ENCODE measurements at places on chromosomes 6 and 20.

- no peak for DNase-seq
Measured at GRCh38 chr6:79902046-79902445, 45.3 kb downstream of the ELOVL4 start.

GRCh38 chr6:122401104-122401503 lies 1.7 kb downstream of the HSF2 start:
- DNase-seq, result no peak

- DNase-seq, result no peak
Measured at GRCh38 chr20:5864873-5865587, 85.3 kb downstream of the TRMT6 start.

DNA sequence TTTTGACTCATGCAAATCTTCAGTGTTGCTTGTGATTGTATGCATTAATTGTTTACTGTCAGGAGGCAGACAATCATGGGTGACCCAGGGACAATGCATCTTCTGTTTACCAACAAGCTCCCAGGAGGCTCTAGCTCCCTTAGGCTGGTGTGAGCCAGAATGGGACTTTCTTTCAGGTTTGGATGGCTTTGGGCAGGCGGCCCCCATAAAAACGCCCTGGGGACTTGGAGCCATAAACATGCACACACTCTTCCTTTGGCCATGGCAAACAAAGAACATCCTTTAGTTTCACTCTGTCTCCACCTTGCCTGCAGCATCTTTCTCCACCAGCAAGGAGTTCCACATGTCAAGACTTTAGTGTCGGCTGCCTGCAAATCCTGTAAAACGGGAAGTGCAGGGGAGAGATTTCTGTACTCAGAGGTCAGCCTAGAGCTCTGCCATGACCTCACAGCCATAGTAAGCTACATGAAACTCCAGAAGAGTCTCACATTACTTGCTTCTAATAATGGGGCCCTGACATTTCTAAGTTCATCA lies 127.6 kb downstream of the MAP3K7 start:
- no peak for DNase-seq

- no peak for DNase-seq
Measured at GRCh38 chr6:131813991-131814390, 6.2 kb downstream of the ENPP1 start.

DNA sequence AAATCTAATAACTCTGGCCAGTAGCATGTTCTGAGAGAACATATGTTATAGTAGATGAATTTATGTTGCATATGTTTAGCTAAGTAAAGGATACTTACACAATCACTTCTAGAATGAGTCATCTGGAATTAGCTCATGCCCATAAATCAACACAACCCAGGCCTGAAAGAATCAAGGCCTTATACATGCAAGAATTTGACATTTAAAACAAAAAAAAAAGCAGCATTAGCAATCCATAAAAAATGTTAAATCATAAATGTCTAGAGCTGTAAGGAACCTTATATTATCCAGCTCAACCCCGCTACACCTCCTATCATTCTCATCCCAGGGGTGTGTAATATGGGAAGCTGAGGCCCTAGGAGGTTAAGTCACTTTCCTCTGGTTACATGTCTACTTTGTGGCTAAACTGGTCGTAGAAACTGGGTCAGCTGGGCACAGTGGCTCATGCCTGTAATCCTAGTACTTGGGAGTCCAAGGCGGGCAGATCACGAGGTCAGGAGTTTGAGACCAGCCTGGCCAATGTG lies 105.2 kb upstream of the CARMIL1 start:
- DNase-seq, result no peak

GRCh38 chr6:16921399-16922110 lies 160.3 kb upstream of the ATXN1 start:
- DNase-seq, result no peak

GRCh38 chr6:36227379-36228228 lies 31.1 kb downstream of the BRPF3 start:
- DNase-seq, result no peak

GRCh38 chr20:63736893-63737694 lies 630 bp downstream of the LIME1 start:
- DNase-seq, result no peak

DNA sequence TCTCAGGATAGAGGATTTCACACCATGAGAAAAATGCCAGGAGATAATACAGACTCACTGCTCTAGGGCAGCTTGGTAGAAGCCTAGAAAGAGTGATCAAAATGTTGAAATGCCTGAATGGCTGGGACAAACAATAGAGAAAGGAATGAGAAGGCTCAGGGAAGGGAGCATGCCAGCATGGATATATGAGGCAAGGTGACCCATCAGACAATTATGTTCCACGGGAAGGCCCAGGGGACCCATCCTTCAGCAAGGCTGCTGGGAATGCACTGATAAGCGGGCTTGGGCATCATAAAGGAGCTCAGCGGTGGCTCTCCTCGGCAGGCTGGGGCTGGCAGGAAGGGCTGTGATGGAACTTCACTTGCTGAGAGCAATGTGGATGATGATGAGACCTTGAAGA lies 12.2 kb downstream of the HEBP2 start:
- no peak for DNase-seq

GRCh38 chr20:46108435-46108841 lies 9.7 kb upstream of the CD40 start:
- DNase-seq, result no peak

DNA sequence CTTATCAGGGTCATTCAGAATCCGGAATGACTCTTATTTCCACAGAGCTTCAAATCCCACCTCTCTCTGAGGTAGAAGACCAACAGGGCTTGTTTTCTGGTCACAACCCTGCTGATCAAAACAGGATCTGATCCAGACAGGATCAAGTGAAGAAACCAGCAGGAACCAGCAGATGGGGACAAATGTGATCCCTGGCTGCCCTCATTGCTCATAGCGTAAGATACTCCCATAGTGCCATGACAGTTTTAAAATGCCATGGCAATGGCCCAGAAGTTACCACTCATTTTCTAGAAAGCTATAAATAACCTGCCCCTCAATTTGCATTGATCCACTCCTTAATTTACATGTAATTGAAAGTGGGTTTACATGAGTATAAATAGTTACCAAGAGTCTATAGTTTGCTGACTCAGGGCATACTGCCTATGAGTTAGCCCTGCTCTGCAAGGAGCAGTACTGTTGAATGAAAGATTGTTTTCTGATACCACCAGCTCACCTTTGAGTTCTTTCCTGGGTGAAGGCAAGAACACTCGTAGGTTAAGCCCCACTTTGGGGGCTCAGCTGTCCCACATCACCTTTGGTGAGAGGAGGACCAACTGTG lies 6.2 kb upstream of the ZNF334 start:
- DNase-seq, result no peak

- no peak for DNase-seq
Measured at GRCh38 chr6:137283940-137284810, 65.0 kb upstream of the IFNGR1 start.

- DNase-seq, result no peak
Measured at GRCh38 chr6:95658886-95659285, 81.6 kb downstream of the MANEA start.

DNA sequence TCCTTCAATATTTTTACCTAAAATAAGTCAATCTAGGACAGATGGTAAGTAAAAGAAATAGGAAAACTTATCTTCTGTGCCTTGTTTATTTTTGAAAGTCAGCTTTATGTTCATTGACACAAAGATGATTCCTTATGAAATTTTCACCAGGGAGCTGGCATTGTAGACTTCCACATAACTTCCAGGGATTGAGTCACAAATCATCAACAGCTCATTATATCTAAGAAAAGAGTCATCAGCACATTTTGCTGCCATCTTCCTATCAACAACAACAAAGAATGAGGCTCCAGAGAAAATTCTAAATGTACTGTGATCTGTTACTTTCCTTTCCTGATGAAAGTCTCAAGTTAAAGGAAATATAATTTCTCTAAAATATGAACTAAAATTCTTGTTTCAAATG lies 48.5 kb downstream of the CFAP61 start:
- DNase-seq, result no peak

DNA sequence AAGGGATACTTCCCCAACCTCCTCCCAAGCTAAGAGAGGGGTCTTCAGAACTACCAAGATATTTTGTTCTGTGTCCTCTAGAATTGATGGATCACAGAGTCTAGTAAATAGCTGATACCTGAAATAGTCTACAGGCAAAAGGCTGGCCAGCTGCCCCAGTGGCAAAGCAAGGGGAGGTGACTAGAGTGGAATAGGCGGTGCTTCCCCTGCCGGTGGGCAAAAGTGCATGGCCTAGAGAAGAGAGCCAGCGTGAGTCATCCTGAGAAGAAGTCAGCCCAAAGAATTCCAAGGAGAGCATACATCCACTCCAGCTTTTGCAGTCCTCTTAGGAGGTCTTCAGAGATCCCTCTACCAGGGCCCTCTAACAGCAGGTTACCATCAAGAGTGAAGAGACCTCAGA lies 14.7 kb downstream of the DPPA5 start:
- no peak for DNase-seq

DNA sequence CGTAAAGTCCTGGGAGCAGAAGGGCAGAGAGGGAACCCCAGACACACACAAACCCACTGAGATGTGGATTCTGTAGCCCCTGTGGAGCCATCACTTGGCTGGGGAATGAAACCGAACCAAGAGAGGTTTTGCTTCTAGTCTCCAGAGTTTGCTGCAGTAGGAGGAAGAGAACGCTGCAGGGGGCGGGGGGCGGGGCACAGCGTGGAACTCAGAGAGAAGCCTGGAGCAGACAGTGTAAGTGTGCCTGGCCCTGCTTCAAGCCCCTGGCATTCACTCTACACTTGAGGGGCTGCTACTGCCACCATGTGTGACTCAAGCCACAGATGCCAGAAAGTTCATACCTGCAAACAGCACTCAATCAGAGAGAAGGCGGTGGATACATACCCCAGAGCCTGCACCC lies 18.9 kb downstream of the GABRR1 start:
- DNase-seq, result no peak

GRCh38 chr6:90385759-90386313 lies 89.2 kb upstream of the BACH2 start:
- DNase-seq, result no peak

GRCh38 chr6:15993716-15994228 lies 135.1 kb upstream of the MYLIP start:
- no peak for DNase-seq

DNA sequence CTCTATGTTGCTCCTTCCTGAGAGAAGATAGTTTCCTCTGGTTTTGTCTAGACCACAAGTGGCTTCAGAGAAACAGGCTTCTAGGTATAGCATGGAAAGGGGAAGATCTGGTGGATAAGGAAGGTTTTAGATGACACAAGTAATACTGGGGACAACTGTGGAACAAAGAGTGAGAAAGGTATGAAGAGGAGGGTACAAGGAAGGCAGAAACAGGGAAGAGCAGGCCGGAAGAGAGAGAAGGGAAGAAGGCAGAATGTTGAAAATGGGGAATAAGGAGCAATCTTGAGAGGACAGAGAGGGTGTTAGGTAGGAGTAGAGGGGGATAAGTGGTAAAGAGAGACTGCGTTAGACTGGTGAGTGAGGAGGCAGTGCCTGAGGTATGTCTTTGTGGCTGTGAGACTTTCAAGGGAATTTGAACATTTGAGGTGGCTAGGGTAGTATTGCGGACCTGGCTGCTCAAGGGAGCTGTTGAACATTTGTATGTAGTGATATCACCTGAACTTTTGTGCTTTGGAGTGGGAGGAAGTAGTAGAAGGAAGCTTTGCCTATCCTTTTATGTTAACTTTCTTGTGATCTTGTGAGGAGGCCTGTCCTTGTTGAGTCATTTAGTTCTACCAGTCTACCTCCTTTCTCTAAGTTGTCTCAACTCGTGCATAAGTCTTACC lies 69.5 kb downstream of the FOXO3 start:
- no peak for DNase-seq

DNA sequence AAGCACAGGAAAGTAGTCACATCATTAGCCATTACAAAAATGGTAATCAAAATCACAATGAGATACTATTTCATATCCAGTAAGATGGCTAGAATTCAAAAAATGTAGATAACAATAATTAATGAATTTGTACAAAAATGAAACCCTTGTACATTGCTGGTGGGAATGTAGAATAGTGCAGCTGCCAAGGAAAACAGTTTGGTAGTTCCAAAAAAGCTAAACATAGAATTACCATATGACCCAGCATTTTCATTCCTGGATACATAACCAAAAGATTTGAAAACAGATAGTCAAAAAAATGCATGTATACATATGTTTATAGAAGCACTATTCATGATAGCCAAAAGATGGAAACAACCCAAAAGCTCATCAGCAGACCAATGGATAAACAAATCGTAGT lies 251.1 kb upstream of the RAB32 start:
- no peak for DNase-seq

GRCh38 chr6:169881976-169882375 lies 130.6 kb downstream of the ERMARD start:
- DNase-seq, result no peak

- no peak for DNase-seq
Measured at GRCh38 chr20:60050193-60050947, 92.1 kb downstream of the CDH26 start.

DNA sequence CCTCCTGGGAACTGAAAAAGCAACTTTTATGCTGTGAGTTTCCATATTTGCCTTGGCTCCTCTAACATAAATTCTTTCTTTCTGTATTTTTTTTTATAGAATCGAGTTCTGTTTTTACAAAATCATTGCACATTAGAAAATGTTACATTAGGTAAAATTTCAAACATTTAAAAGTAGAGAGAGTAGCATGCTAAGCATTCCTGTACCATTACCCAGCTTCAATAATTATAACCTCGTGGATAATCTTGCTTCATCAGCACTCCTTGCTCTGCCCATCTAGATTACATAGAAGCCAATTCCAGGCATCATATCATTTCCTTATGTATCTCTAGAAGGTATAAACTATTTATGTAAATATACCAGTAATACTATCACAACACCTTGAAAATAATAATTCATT lies 15.4 kb upstream of the FBXO30 start:
- DNase-seq, result no peak

- DNase-seq, result no peak
Measured at GRCh38 chr6:56096541-56096940, 150.8 kb downstream of the COL21A1 start.

- DNase-seq, result no peak
Measured at GRCh38 chr6:53986721-53987521, 124.3 kb upstream of the MLIP start.

DNA sequence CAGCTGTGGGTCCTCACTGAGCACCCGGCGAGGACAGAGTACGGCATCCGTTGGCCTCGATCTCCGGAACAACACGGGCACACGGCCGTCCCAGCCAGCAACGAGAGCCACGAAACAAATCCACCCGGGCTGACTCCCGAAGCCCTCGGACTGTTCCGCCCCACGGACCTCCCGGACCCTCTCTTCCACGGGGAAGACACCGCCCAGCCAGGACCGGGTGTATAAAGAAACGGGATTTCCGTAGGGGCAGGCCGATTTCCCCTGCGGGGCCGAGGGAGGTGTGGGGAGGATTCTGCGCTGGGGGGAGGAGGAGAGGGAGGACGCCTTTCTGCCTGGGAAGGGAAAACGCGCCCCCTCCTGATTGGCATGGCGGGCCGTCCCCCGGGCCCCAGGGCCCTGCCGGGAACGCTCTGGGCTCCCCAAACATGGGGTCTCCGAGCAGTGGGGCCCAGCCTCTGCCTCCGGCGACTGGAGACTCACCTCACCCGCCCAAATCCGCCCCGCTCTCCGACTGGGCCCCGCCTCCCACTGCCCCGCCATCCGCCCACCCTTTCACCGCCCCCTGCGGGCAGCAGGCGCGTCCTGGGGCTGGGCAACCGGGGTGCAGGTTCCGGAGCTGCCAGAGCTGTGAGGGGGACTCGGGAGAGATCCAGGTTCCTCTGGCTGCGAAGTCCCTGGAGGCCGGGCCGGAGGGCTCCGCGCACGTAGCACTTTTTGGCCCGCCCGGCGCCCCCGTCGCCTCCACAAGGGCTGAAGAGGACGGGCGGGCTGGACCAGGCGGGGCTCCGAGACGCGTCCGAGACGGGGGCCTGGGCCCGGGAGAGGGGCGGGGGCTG lies 679 bp upstream of the PPDPF start:
- DNase-seq, result peak; percentile 58

All from activated naive CD4-positive, alpha-beta T cell (primary cell).